Heart left ventricle (tissue), 16 donors: ENCODE measurements at places on chromosomes 5 and 9. TPM values are rescaled to one million over a fixed set of nuclear protein-coding genes. Genes with fewer than 3 reads are reported as not detected.

DNA sequence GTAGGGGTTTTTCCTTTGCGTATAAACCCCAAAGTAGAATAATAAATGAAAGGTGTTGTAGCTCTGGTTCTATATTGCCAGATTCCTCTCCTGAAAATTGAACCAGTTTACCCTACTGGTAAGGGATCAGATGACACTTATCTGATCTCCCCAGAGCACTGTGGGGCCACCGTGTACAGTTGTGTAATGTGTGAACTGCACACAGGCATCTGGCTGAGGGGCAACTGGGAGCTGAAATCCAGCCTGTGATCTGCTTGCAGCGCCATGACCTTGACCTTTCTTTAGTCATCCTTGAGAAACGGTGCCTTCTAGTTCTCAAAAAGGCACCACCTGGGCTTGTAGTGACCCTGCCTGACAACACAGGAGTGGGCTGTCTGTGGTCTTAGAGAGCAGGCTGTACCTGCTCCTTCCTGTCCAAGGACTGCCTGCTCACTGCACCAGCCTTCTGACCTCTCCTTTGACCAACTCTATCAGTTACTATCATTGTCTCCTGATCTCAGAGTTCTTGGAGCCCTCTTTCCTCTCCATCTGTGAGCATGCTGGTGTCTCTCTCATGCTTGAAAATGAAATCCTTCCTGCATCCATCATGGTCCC is 40.2 kb downstream of the PDE6A start:
- no peak overlapping the region for H3K4me3 ChIP-seq
- H3K36me3 ChIP-seq: no peaks in the 10 kb centered on the region
- no peak overlapping the region for H3K27ac ChIP-seq
- DNase-seq: no peak

The PRDM9 gene
- total RNA-seq: not detected

- H3K4me3 ChIP-seq: no peak overlapping the region
- H3K27me3 ChIP-seq: no peaks in the 10 kb centered on the region
- no peak overlapping the region for H3K27ac ChIP-seq
- H3K36me3 ChIP-seq: peaks cover 10% of the 10 kb centered on the region
- DNase-seq: no peak
- no peaks in the 10 kb centered on the region for H3K4me1 ChIP-seq
These were observed 185.0 kb downstream of the GAPVD1 start for GRCh38 chr9:125446561-125447094.

GRCh38 chr9:73237140-73237539 is 85.5 kb downstream of the ANXA1 start:
- no peak overlapping the region for H3K27ac ChIP-seq
- no peaks in the 10 kb centered on the region for H3K36me3 ChIP-seq
- H3K4me3 ChIP-seq: no peak overlapping the region
- H3K4me1 ChIP-seq: no peaks in the 10 kb centered on the region
- no peak for DNase-seq

DNA sequence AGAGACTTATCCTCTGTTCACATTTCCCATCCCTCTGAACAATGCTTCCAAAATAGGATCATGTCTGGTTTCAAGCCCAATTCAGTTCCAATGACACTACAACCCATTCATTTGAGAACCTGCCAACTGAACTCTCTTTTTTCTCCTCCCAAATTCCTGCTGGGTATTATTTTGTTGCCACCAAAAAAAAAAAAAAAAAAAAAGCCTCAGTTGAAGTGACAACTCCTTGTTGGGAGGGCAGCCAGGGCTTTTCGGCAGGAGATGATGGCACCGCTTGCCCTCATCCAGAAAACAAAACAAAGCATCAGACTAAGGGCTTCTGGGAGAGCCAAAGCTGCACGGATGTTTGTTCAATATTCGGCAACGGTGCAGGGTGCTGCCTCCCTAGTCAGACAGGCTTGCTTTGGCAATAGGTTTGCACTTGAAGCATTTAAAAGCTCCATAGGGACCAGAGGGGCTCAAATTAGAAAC is 30.6 kb upstream of the TRIM32 start:
- H3K4me1 ChIP-seq: no peaks in the 10 kb centered on the region
- H3K36me3 ChIP-seq: no peaks in the 10 kb centered on the region
- peak overlapping the region; percentile 14 for H3K27ac ChIP-seq

DNA sequence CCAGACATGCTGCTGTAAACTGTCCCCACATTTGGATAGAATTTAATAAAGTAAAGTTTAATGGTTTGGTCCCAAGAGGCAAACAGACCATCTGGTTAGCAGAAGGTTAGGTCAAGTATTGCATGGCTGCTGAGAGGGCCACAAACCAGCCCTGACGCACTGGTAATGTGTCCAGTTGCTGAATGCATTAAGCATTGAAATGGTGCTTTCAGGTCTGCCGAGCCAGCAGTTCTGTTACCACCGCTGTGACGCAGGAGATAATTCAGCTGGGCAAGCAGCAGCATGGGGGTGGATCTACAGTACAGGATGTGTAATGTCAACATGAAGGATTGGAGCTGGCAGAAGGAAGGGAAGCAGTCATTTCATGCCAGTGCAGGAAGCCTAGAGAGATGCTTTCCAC is 16.0 kb downstream of the ZNF462 start:
- no peak overlapping the region for H3K4me3 ChIP-seq
- H3K36me3 ChIP-seq: no peaks in the 10 kb centered on the region
- peak overlapping the region; percentile 72 for H3K27ac ChIP-seq
- H3K4me1 ChIP-seq: peaks cover 69% of the 10 kb centered on the region

- H3K27me3 ChIP-seq: no peaks in the 10 kb centered on the region
- H3K27ac ChIP-seq: peak overlapping the region; percentile 99
- H3K36me3 ChIP-seq: peaks cover 10% of the 10 kb centered on the region
- peak overlapping the region; percentile 86 for H3K4me3 ChIP-seq
These were observed 992 bp downstream of the SETD9 start for GRCh38 chr5:56910210-56910965.

- H3K27ac ChIP-seq: no peak overlapping the region
- H3K27me3 ChIP-seq: peaks cover 78% of the 10 kb centered on the region
- no peaks in the 10 kb centered on the region for H3K36me3 ChIP-seq
- DNase-seq: no peak
- no peak overlapping the region for H3K4me3 ChIP-seq
- peaks cover 20% of the 10 kb centered on the region for H3K4me1 ChIP-seq
These were observed 43.4 kb upstream of the BICD2 start for GRCh38 chr9:92807757-92808725.

The TMEM171 gene
- not detected for total RNA-seq
